Stimulated activated CD8-positive, alpha-beta memory T cell treated with anti-CD3 and anti-CD28 coated beads, Interleukin-4, amount 100 ng/mL, for 48 hours (primary cell): ENCODE measurements at places on chromosomes 12 and 14.

DNA sequence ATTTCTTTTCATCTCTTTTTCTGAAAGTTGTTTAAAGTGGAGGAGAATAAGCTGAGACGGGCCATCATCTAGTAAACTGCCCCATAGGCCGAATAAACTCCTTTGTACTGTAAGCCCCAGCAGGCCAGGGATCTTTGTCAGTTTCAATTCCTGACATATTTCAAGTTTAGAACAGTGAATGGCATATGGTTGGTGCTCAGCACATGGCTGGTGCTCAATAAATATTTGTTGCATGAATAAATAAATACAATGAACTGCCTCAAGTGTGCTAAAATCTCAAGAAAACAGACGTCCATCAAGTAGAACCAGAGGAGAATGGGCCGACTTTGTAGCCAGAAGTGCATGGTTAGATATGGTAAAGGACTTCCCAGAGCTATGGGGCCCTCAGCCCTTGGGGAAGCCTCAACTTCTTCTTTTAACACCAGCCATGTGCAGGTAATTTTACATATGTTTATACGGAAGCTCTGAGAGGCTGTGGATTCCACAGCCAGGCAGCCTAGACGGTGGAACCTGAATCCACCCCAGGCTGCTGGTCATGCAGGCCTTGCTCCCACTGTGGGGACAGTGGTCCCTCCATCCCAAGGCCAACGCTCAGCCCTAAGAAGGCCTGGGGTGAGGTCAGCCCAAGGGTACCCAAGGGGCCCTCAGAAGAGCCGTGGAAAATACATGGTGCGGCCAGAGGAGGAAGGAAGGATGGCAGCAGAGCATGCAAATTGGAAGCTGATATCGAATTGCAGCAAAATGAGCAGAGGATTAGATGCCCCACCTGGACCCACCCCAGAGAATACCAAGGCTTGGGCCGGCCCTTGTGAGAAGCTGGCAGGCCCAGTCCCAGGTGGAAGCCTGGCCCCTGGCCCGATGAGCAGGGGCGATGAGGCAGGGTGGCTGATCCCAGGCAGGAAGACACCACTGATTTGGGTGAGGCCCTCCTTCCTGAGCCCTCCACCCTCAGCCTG lies 8.7 kb upstream of the AQP2 start:
- DNase-seq, result no peak

GRCh38 chr14:99986396-99986795 lies 78.8 kb upstream of the EVL start:
- DNase-seq, result no peak

DNA sequence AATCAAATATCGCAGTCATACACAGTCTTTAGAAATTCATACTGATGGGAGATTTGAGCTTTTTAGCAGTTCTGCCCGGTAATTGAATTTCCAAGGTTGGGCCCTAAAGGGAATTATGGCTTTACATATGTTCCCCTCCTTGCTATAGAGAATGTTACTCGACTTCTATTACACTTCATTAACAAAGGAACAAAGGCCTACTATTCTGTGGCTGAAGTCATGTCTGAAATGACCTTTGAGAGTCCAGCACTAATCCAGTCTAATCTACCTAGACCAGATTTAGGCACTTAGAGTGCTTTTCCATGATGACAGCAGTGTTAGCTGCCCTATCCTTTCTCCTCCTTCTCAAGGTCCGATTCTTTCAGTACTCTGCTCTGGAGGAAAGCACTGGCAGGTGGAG lies 305.3 kb downstream of the MED13L start:
- DNase-seq, result no peak

DNA sequence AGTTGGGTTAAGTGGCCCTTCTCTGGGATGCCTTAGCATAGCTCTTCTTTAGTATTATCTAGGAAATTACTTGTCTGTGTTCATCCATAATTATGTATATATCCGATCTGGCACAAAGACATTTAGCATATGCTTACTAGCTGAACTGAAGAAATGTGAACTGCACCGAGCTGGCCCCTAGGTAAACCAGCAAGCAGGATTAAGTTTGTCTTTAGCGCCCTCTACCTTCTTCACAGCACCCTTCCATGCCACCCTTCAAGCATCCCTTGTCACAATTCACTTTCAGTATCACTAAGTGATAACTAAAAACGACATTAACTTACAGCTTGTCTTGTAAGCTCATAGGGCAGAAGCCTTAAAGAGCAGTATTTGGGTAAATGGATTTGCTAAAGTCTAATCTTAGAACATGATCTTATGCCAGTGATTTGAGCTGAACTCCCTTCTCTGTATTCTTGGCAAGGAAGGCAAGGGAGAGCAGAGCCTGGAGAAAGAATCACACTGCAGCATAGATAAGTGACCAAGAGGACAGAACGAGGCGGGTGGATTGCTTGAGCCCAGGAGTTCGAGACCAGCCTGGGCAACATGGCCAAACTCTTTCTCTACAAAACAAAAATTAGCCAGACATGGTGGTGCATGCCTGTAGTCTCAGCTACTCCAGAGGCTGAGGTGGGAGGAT lies 2.6 kb upstream of the HAL start:
- peak; percentile 42 for DNase-seq

DNA sequence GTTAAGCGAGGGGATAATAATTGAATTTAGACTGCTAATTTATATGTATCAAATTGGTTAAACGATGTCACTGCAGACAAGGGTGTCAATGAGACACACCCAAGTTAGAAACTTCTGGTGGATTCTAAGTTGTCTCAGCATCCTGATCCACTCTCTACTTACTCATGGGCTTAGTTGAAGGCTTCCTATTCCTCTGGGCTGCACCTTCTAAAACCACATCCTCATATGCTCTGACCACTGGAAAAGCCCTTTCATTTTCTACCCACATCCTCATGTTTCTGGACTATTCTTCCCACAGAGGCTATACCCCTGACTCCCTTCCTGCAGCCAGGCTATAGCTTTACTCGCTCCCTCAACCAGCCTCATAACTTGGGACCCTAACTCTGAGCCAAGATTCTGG lies 493.8 kb downstream of the VRK1 start:
- DNase-seq, result no peak

DNA sequence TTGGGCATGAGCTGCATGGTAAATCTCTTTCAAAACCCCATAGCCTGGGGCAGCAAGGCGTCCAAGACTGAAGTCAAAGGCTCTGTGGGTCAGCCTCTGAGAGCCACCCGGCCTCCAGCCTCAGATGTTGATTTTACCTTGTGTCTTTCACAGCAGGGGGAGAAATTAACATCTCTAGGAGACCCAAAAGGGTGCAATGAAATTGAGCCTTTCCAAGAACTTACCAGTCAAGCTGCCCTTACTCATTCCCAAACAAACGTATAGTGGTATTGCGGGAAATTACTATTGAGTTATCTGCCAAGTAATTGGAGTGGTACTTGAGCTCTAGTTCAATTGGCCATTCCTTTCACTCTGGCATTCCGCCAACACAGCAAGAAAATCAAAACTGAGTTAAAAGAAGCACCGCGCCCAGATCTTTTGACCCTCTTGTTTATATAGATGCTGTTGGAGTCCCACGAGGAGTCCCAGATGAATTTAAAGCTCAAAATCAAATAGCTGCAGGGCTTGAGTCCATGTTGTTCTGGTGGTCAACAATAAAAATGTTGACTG lies 380.7 kb upstream of the SYT1 start:
- no peak for DNase-seq

- DNase-seq, result no peak
Observed at GRCh38 chr14:62189698-62190097, 427.5 kb downstream of the SNAPC1 start.

- DNase-seq, result no peak
Observed at GRCh38 chr14:87526731-87527130, 466.3 kb downstream of the GALC start.

DNA sequence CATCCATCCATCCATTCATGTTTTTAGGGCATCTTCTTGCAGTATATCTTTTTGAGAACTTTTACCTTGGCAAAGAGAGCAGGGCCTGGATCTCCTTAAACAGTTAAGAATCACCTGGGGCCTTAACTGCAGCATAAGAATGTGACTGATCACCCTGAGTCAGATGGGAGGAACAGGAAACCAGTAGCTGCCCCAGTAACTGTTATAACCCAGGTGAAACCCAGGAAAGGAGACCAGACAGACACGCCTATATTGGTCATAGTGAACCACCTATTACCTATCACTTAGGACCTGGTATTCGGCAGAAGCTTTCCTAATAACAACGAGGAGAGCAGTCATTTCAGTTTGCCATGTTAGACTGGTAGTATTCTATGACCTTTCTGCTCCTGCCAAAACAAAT lies 43.4 kb upstream of the NR2C1 start:
- DNase-seq, result no peak

DNA sequence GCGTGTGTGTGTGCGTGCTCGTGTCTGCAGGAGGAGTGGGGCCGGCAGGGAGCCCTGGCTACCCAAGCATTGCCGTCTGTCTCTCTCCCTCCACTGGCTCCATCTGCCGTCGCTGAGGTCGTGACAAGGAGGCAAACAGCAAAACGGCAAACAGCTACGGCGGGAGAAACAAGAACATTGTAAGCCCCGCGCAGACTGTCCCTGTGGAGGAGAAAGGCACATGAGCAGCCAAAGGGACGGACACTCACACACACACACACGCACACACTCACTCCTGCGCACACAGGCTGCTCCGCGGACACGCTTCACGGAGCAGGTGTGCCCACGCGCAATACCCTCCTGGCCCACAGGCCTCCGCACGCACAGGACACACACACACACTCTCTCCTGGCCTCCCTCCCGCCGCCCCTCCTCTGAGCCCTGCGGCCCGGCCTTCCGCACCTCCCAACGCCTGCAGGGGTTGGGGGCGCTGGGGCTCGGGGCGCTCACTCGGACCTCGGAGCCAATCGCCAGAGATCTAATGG lies 905 bp downstream of the CISTR start:
- peak; percentile 30 for DNase-seq

DNA sequence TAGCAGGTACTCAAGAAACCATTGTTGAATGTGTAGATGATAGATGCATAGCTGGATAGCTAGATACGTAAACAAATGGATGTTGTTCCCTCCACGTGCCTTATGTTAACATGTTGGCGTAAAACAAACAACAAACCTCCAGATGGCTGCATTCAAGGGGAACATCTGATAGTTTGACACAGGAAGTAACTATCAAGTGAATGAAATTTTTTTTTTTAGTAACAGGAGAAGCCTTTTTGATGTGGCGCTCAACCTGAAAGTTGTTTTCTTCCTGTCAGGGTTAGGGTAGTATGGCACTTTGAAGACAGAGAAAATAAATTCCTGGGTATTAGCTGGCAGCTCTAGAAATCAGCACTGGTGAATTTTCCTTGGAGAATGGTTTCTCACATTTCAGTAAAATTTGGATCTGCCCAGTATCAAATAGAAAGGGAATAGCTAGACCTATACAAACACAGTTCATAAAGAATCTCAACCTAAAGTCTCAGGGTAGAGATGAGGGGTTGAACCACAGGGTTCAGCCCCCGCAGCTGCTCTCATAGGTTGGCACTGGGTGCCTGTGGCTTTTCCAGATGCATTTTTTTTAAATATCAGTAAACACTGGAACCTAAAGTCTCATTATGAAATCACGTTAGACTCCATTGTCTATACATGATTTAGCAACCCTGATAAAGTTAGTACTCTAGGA lies 18.8 kb upstream of the RAP1B start:
- DNase-seq, result no peak

DNA sequence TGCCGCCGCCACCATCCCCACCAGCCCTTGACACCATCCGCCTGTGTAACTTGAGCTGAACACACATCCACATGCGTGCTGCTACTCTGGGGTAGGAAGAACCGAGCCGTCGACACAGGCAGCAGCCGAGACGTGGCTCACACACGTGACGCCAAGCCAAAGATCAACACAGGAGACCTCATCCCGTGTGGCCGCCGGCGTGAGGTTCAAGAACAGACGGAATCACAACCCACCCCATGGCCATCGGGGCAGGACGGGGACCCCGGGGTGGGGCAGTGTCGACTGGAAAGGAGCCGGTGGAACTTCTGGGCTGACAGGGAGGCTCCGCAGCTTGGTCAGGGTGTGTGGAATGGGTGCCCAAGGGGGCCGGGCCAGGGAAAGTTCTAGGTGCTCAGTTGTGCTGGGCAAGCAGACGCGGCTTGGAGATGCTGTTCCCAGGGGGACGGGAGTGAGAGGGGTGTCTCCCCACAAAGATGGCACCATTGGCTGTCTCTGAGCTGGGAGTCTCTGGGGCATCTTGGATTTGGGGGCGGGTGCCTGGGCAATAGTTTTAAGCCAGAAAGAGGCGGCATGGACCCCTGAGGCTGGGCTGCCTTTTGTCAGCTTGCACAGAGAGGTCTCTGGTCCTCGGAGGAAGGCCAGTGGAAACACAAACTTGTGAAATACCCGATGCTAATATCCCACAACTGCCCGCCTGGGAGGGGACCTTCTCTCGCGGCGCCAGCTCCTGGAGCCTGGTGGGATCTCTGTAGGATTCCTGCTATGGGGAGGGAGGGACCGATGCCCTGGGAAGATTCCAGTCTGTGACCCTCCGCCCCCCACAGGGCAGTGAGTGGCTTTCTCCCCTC lies 41.8 kb downstream of the GALNT9 start:
- no peak for DNase-seq

DNA sequence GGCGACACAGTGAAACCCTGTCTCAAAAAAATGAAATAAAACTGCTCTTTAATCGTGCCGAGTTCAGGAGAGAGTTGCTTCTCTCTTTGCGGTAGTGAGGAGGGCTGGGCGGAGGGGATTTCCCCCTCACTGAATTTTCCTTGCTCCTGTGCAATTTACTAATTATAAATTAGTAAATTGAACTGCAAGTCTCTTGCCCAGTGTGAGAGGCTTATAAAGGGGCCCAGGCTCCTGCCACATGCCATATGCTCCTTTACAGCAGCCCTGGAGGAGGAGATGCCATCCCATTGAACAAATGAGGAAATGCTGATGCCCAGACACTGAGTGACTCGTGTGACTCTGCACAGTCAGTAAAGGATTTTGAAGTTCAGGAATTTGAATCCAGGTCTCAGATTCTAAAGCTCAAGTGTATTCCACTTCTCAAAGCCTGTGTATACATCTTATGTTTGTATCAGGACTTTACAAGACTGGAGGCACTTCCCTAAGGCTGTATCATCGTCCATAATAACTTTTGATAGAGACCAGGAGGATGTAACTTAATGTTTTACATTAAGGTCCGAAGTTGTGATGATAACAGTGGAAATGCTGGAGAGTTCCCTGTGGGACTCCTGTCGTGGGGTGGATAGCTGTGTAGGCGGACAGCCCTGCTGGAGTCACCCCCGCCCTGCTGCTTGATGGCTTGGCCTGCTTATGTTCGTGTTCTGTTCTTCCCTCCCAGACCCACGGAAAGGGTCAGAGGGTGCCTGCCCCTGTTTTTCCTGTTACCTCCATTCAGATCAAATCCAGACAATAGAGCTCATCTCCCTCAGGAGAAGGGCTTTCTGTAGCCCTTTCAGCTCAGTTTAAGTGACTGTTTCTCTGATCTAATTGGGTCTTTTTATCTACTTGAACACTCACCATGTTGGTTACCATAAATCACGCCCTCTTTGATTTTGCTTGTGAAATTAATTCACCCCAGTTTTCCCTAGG lies 13.9 kb downstream of the PELI2 start:
- DNase-seq, result no peak

GRCh38 chr12:117042171-117042842 lies 56.9 kb downstream of the TESC start:
- DNase-seq, result no peak

DNA sequence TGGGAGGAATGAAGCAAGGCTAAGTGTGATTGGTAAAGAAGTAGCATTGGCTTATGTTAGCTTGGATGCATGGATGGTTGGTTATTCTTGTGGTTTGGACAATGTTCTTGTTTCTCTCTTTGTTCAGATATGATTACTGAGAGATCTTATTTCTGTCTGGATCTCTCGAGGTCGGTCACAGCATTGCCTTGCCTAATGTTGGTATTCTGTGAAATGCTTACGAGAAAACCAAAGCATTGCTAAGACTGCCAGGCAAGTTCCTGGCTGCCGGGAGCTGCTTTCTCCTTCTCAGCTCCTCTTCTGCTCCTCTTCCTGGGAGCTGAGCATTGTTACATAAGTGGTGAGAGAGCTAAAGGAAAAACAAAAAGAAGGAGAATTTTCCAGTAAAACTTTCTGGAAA lies 7.4 kb upstream of the RND1 start:
- no peak for DNase-seq
